ENCODE measurements at places on chromosomes 16 and 17.

- no peak for DNase-seq
These were observed 874 bp downstream of the WWP2 start for GRCh38 chr16:69762814-69763598.

DNA sequence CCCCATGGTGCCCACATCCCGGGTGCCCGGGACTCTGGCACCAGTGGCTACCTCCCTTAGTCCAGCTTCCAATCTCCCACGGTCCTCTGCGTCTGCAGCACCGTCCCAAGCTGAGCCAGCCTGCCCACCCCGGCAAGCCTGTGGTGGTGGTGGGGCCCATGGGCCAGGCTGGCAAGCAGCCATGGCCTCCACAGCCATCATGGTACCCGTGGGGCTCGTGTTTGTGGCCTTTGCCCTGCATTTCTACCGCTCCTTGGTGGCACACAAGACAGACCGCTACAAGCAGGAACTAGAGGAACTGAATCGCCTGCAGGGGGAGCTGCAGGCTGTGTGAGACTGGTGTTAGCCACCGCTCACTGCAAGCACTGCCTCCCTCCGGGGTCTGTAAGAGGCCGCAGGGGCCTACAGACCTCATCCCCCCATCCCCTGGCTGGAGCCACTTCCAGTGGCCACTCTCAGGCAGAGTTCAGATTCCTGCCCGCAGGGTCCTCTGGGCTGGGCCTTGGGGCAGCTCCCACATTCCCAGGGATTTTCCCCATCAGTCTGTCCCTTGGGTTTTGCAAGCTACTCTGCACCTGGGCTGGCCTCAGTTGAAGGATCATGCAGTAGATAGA, 3.9 kb upstream of the SETD1A start:
- DNase-seq: peak; percentile 65

DNA sequence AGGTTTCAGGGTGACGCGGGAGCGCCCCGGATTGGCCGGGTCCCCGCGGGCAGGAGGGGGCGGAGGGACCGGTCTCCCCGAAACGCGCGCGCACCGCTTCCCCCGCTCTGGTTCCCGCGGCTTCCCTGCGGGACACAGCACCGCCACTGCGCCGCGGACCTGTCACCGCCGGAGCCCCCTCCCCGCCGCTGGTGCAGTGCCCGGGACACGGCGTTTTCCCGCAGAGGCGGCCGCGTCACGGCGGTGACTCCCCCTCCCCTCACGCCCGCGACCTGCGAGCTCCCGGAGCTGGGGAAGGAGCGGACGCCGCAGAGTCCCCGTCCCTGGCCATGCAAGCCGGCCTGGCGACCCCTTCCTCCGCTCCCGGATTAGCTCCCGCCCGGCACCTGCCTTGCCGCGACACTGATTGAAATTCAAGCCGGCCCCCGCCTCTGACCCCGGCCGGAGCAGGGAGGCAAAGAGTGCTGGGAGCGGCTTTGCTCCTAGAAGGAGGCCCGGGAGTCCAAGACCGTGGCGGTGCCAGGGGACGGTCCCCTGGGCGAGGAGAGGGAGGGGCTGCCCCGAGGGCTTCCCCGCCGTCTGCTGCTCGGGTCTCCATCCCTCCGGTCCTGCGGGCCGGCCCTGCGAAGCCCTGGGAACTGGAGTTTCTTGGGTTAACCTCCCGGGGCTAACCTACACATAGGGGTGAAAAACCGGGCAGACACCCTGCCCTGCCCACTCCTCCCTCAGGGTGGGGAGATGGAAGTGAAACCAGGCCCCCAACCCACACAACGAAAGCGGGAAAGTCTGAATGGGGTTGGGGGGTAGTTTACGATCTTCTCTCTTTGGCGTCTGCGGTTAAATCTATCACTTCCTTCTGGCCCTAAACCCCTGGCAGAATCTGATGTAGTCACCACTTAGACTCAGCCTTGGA, 1.0 kb downstream of the RHBDL3 start:
- DNase-seq: no peak

GRCh38 chr17:55409030-55409800, 12.4 kb downstream of the MMD start:
- DNase-seq: no peak

- DNase-seq: no peak
These were observed 10.3 kb downstream of the PIEZO1 start for GRCh38 chr16:88774544-88775393.

DNA sequence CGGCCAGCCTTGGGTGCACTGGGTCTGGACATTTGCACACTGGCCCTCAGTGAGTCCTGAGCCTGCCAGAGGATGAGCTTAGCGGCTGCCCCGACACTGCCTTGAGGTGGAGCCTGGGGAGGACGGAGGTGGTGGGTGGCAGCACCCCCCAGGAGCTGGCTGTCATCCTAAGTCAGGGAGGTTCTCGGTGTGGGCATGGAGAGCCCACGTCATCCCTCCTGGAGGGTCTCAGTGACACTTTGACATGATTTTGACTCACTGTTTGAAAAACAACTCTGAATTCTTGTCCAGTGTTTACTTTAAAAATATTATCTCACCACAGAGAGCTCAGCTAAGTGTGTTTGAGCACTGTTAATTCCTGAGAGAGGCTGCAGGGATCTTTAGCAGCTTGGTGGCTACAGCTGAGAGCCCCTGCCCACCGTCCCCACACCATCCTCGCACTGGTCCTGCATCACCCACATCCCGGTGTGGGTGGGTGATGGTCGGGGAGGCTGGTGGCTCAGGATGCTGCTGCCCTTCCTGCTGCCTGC, 63.1 kb downstream of the BANP start:
- DNase-seq: no peak

DNA sequence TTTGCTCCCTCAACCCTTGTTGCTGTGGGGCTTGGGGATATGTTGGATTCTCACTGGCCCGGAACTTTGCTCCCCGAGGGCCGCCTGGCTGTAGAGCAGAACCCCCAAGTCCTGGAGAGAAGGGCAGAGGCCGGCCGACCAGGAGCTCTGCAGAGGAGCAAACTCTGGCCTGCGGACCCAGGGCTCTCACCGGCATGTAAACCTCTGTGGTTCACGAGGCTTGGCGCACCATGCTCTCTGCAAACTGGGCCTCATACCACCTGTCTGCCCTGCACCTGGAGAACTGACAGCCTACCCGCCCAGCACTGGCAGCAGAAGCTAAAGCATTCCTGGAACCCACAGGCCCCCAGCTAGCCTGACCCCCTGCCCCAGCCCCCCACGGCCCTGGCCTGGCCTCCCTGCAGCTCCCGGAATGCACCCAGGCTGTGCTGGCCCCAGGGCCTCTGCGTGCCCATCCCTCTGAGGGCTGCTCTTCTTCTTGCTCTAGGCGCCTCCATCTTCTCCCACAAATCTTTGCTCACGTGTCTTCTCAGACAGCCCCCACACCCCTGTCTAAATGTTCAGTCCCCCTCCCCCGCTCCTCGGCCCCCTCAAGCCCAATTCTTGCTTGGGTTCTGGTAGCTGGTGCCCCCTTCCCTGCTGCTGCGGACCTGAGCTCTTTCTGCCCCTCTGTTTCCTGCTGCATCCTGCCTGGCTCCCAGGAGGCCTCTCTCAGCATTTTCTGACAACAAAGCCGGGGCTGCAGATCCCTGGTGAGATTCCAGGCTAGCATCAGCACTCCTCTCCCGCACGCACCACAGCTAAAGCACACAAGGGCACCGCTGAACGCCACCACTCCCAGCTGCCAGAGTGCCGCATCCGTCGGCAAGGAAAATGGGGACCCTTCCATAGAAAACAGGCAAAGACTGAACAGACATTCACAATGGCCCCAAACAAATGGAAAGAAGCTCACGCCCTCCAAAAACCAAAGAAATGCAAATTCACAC, 23.3 kb downstream of the ACTG1 start:
- DNase-seq: no peak

- no peak for DNase-seq
These were observed 86.5 kb downstream of the MYH13 start for GRCh38 chr17:10286324-10286723.

DNA sequence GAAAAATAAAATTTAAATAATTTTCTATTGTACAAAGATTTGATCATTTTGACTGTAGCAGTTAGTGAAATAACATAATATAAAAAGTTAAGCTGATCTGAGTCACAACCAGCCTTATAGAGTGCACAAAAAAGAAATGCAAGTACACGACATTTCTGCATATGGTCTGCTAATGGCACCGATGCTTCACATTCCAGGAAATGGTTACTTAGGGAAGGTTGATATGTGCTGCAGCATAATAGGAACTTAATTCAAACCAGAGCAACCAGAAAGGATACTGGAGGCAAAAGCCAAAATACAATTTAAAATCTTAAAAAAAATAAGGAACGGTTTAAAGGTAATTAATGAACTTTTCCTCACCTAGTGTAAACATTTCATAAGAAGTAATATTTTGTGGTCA, 10.0 kb upstream of the CFDP1 start:
- DNase-seq: no peak

- DNase-seq: no peak
These were observed 15.0 kb upstream of the C17orf58 start for GRCh38 chr17:68011199-68011665.

GRCh38 chr16:69225121-69225520, 38.2 kb downstream of the SNTB2 start:
- DNase-seq: no peak

DNA sequence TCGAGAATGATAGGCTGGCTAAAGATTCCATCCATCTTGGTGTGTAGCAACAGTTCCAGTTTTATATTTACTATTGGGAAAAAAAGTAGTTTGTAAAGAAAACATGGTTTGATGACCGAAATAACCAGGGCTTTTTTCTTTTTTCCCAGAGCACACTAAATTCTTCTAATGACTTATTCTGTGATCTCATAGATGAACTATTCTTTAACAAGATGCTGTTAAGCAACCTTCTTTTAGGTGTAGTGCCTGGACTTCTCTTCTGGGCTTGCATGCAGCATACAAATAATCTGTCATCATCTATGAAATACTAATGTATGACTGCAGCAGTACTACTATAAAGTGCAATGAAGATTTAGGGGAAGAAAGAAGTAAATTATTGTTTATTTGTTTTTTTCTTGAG, 11.0 kb upstream of the CAPNS2 start:
- no peak for DNase-seq

DNA sequence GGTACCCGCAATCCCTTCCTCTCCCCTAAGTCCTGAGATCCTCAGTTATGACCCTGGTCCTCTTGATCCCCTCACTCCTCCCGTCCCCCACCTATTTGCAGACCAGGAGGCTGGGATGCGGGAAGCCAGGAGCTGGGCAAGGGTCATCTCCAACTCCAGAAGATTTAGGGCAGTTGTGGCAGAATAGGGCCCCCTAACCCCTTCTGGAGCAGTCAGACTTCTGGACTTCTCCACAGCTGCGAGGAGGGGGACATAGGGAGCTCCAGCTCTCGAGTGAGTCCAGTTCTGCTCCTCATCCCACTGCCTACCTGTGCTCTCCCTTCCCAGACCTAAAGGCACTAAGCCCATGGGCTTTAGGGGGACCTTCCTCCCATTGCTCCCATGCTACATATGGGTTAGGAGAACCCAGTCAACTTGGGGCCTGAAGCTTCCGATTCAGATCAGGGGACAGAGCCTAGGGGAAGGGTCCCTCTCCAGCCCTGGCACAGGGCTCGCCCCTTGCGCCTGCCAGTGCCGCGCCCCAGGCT, 1.3 kb downstream of the WNK4 start:
- DNase-seq: no peak

GRCh38 chr17:20948984-20949777, 93.6 kb downstream of the USP22 start:
- DNase-seq: no peak

DNA sequence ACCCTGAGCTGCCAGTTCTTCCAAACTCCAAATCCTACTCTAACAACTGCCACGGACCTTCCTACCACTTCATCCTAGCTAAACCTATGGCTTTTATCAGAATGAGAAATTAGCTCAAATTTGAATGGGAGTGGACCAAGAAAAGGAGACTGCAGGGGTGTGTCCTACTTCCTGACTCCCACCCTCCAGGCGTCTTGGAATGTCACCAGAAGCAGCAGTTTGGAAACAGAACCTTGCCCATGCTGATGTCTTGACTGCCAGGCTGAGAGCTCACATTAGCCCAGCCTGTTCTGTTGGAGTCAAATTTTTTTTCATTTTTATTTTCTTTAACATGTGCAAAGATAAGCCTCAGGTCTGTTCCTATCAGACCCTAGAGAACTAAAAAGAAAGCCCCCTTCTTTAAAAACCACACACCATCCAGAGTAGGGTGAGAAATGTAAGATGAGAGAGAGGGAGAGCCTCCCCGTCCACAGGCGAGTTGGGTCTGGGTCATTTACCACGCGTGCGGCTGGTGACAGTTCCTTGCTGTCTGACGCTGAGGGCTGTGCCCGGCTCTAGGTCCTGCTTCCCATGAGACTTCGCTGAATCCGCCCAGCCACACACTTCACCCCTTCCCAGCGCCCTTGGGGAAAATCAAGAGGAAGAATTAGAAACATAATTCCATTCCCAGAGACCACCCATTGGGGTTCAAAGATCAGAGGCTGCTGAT, 54.3 kb downstream of the WNT3 start:
- DNase-seq: no peak

DNA sequence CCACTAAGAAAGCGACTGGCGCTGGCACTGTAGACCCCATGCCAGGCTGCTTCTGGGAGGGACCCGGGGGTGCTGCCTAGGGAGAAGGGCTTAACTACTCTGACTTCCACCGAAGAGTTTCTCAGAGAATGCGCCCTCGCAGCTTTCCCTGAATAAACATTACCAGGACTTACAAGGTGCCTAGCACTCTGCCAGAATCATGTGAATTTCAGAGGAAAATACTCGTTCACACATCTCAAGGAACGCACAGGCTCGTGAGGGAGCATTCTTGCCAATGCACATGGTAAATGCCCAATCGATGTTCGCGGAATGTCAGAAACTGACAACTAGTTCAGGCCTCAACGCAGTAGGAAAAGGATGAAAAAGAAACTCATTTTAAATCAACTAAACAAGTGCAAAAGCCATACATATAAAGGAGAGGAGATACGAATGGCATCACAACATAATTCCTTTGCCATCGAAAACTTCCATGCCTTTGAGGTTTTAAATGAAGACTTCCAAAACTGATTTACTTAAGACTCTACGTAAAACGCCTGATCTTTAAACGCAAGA, 999 bp downstream of the CMC2 start:
- DNase-seq: no peak

DNA sequence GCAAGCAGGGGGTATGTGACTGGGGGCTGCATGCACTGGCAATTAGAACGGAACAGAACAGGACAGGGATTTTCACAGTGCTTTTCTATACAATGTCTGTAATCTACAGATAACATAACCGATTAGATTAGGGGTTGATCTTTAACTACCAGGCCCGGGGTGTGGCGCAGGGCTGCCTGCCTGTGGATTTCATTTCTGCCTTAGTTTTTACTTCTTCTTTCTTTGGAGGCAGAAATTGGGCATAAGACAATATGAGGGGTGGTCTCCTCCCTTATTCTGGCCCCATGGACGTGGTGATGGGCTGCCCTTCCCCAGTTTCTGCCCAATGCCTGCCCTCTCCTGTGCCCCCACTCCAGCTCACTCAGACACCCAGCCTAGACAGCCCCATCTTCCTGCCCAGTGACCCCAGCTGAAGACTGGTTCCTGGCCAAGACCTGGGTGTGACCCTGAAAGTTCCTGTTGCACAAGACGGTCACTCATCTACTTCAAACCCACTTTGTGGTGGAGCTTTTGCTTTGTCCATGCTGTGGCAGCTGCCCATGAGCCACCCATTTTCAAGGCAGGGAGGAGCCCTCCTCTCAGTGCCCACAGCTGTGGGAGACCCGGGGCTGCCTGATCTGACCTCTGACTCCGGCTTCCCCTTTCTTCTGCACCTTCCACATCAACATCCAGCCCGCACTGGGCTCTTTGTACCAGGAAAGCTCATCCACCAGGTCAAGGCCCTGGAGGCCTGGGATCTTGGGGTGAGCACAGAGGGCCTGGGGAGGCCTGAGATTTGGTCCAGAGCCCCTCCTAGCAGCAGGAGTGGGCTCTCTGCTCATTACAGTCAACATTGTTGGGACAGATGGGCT, 18.6 kb downstream of the ALOX12B start:
- no peak for DNase-seq
